ENCODE measurements at places on chromosomes 2 and 18. TPM values are rescaled to one million over a fixed set of nuclear protein-coding genes. Genes with fewer than 3 reads are reported as not detected.

The IL36G gene
- not detected for total RNA-seq

The WDPCP gene
- 4.6 TPM for total RNA-seq

The DSG2 gene
- 57.7 TPM for total RNA-seq

The RIT2 gene
- not detected for total RNA-seq

The REG3G gene
- not detected for total RNA-seq

The ANKRD62 gene
- total RNA-seq = not detected

The ANKRD30B gene
- not detected for total RNA-seq

The CASP10 gene
- 2.2 TPM for total RNA-seq

The SLC39A10 gene
- 12.1 TPM for total RNA-seq

The SFT2D3 gene
- total RNA-seq = 4.4 TPM

The GALNT5 gene
- 1.9 TPM for total RNA-seq

The MAT2A gene
- 655 TPM for total RNA-seq

The ITM2C gene
- 74.5 TPM for total RNA-seq

The PSMA8 gene
- total RNA-seq = not detected

The TRABD2A gene
- 12.8 TPM for total RNA-seq

The DNAJC5G gene
- not detected for total RNA-seq

The LRRTM1 gene
- total RNA-seq = not detected

The ABCB11 gene
- total RNA-seq = 0.02 TPM

The ARHGAP25 gene
- total RNA-seq = 0.18 TPM

The PROM2 gene
- 0.01 TPM for total RNA-seq

The FAM237A gene
- not detected for total RNA-seq

The PPP4R1 gene
- 45.0 TPM for total RNA-seq

The ANO7 gene
- total RNA-seq = 2.0 TPM

The ALK gene
- not detected for total RNA-seq

The MARS2 gene
- total RNA-seq = 12.1 TPM

The SH3RF3 gene
- 0.56 TPM for total RNA-seq

The STAT4 gene
- total RNA-seq = 3.6 TPM

The CENPA gene
- 52.2 TPM for total RNA-seq

The SH3BP4 gene
- total RNA-seq = 40.7 TPM

The TFPI gene
- 63.5 TPM for total RNA-seq

The C18orf54 gene
- 2.8 TPM for total RNA-seq

The LCT gene
- total RNA-seq = 0.05 TPM

Measured in A549 treated with Hydrocortisone at 1 μM for 4 hours (cell line).